Stimulated activated CD8-positive, alpha-beta memory T cell treated with anti-CD3 and anti-CD28 coated beads, Interleukin-15, amount 100 ng/mL, for 24 hours (primary cell): ENCODE measurements at places on chromosomes 5 and 9.

DNA sequence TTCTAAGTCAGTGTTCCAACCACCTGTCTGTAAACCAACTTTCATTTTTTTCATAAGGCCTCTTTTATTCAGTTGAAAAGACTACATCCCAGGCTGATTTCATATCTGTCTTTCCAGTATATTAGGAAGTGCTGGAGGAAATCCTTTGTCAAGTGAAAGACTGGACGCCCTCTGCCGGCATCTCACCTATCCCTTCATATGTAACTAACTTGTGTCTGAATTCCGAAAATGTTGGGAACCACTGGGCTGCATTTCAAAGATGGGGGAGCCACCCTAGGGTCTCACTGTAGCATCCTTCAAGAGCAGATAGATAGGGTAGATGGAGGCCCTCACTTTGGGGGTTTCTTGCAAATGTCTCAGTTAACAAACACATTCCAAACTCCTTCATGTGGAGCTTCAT is 569.8 kb downstream of the CTNND2 start:
- DNase-seq = no peak

GRCh38 chr5:150523472-150524350 is 15.8 kb downstream of the NDST1 start:
- no peak for DNase-seq

DNA sequence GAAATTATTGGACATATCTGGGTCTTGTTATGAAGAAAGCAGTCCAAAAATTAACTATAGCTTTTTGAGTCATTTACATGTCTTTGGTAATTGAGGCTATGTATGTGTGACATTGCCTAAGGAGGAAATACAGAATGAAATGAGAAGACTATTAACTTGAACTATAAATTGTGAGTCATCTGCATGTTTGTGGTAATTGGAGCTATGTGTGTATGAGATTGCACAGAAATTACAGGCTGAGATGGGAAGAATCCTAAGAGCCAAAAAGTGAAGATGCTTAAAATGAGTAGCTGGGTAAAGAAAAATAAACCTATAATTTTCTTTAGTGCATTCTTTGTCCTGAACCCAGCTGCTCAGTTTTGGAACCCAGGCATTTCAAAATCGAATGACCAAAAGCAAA is 747.6 kb upstream of the EDIL3 start:
- DNase-seq = no peak

GRCh38 chr5:81631124-81631523 is 119.8 kb downstream of the SSBP2 start:
- no peak for DNase-seq

DNA sequence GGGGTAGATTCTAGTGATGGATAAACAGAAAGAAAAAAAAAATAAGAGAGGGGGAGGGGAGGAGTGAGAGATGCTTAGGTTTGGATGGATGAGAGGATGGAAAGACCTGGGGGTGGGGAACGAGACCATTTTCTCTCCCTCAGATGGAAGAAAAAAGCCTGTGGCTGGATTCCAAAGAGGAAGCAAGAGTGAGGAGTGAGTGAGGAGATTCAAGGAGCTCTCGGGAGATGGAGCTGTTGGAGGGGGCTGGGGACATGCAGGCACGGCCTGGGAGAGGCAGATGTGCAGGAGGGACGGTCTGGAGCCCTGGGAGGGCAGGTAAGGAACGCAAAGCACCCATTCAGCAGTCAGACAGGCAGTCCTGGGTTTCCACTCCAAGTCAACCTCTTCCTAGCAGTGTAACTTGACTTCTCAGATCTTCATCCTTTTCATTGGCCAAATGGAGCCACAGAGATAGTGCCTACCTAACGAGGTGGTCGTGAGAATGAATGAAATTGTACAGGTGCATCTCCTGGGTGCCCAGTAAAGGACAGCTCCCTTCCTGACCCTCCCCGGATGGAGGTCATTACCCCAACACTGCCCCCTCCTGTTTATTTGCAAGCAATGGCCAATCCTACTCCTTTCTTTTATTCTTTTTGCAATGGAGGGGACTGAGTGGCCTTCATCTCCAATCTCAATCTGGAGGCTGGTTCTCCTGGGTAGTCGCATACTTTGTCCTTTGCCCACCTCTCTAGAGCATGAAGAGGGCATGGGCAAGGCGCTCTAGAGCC is 52.2 kb downstream of the PCDH1 start:
- DNase-seq = no peak

GRCh38 chr5:59833448-59833847 is 60.1 kb downstream of the PDE4D start:
- no peak for DNase-seq

DNA sequence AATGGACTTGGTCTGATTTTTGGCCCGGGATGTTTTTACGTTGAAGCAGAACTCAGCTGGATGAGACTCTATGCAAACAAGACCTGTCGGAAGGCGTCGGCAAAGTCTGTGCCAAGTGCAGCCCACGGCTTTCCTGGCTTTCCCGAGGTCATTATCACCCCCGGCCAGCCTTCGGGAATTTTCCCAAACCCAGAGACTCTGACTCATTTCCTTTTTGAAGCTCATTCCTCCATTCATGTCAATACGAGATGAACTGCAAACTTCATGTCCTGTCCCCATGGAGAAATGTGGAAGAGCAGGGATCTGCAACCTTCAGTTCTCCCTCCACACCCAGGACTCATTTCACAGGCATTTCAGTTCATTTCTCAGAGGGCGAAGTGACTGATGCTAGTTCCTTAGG is 95.3 kb downstream of the IRX2 start:
- DNase-seq = no peak

DNA sequence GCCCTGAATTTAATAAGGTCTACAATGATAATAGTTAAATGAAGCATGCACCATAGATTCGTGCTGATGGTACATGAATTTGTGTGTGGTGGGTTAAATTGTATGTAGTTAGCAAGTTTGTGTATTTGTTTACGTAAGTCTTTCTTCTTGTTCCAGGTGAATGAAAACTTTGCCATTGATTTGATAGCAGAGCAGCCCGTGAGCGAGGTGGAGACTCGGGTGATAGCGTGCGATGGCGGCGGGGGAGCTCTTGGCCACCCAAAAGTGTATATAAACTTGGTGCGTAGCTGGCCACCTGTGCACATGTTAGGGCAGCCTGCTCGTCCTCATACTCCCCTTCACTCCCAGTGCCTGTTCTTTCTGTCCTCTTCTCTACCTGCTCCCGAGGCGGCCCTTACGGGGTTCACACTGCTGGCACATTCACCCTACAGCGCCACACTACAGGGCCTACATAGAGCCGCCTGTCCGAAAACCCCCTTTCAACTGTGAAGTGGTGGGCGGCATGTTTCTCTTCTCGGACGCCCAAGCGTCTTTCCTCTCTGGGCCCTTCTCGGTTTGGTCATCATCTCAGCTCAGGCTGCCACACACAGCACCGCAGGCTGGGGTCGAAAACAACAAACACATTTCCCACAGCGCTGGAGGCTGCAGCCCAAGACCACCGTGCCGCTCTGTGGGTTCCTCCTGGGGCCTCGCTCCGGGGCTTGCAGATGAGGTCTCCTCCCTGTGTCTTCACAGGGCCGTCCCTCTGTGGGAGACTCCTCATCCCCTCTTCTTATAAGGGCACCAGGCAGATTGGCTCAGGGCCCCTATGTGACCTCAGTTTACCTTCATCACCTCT is 13.2 kb downstream of the NDUFS6 start:
- DNase-seq = no peak

- DNase-seq = no peak
These were observed 598.4 kb downstream of the CHSY3 start for GRCh38 chr5:130502702-130503101.

DNA sequence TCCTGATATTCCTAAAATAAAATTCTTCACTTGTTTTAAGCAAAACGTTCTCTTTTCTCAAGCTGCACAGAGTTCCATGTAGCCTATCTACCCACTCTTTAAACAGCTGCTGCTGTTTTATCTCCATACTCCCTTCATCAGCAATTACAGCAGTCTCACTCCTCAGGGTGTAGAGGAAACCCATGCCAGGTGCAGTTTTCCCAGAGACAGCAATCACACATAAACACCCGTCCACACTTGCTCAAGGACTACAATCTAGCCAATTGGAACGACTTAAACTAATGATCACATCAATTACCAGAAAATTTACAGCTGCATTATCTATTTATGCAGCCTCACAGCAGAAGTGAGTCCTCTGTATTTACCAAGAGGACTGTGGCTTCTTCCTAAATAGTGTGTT is 141.7 kb downstream of the HTR1A start:
- no peak for DNase-seq

GRCh38 chr9:131257266-131258025 is 18.9 kb downstream of the FAM78A start:
- DNase-seq = no peak

DNA sequence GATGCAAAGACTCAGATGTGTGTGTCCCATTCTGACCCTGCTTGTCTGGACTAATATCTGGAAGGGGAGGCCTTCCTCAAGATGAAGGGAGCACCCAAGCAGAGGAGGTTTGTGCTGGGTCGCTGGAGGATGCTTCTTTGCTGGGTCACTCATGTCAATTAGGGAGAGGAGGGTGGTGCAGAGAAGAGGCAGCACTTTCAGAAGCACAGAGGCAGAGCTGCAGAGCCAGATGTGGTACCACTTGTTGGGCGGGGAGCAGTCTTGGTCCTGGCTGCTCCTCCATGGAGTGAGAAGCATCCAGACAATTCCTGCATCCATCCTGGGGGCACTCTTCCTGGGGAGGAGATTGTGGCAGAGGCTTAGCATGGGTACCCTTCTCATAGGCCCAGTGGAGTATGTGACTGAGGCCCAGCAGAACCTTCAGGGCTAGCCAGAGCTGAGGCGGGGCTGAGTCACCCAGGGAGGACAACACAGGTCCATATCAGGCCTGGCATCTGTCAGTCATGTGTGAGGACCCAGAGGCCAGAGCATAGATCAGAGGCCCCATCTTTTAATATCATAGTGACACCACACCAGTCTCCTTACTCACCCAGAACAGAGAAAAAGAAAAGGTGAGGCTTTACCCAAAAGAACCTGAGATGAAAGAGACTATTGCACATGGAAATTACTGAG is 59.8 kb downstream of the TNFSF15 start:
- no peak for DNase-seq
